Heart right ventricle (tissue), 16 donors: ENCODE measurements at places on chromosomes 11 and 22. TPM values are rescaled to one million over a fixed set of nuclear protein-coding genes. Genes with fewer than 3 reads are reported as not detected.

The MS4A4E gene
- total RNA-seq: 1.7 TPM

The APOA5 gene
- not detected for total RNA-seq

The SHISA8 gene
- total RNA-seq: 2.0 TPM

The NAALAD2 gene
- total RNA-seq: 0.38 TPM

The LSP1 gene
- total RNA-seq: 18.6 TPM

DNA sequence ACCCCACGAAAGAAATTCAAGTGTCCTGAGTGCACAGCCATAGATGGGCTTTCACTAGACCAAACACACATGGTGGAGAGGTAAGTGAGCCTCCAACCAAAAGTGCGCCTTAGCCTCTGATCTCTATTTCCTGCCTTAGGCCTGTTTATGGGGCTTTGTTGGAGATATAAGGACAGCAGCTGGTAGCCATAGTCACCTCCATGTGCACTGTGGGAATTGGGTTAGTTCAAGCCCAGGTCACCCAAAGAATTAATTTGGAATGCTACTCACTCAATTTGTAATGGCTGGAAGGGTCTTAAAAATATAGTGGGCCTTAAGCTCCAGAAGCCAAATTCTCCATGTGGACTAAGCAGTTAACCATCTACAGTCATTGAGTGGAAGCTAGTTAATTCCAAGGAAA is 73.6 kb downstream of the ALX4 start:
- no peak for DNase-seq

DNA sequence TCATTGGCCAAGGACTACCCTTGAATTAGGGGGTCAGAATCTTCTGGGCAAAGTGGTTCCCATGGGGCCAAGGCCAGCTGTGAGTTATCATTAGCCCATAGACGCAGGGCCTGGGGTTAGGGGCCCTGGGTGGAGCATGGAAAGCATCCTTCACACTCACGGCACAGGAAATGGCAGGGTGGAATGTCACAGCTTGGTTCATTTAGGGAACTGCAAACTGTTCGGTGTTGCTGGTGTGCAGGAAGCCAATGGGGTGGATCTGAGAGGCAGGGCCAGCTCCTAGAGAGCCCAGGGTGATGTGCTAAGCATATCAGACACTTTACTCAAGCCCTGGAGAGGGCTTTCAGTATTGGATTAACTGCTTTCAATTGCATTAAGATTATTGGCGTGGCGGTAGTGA is 42.9 kb downstream of the TECTA start:
- no peak for DNase-seq
